Amniotic stem cell (primary cell): ENCODE measurements at places on chromosomes 16 and 17.

DNA sequence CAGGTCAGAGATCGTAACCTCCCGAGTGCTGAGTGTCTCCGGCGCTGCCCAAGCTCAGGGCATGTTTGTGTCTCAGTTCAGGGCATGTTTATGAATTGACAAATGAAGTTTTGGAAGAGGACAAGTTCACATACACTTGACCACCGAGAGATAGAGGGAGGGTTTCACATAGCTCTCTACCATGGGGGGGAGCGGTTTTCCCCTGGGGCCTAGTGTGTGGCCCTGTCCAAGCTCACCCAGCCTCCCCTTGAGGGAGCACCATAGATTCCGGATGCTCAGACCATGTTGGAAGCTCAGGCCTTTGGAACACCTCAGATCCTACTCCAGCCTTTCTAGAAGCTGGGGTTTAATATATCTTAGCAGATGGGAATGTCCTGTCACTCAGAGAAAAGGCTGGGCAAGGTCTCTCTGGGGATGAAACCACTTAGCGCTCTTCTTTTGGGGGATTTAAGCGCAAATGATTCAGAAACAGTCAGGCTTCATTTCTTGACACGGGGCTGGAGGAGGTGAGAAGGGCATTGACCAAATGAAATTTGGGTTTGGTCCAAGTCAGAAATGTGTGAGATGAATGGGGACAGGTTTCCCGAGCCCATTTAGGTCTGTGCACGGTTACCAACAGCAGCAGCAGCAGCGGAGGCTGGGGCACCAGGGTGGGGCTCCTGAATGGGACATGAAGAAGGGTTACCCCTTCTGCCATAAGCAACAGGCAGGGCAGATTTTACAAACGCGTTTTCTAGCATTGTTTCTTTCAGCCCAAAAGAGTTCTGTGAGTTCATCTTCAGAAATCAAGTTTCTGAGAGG is 96.6 kb downstream of the METRNL start:
- DNase-seq = no peak

DNA sequence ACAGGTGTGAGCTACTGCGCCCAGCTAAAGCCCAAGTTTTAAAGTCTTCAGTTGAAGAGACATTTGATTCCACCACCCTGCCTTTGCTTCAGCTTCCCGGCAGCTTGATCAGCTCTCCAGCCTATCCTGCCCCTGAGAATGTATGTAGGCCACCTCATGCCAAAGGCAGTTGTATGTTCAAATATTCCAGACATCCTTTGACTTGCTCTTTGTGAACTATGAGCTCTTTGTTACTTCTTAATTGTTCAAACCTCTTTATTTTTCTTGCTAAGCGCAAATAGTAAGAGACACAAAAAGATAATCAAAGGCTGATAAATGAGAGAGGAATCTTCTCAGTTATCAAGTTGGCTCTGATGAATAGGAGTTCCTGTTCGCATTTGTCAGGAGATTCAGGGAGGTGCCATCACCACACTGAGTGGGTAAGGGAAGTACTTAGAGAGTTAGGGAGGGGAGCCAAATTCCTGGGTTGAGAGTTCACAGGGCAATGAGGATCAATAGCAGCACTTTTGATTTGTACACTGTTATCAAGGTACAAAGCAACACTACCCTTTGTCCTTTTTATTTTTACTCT is 32.0 kb upstream of the SUPT4H1 start:
- no peak for DNase-seq

- no peak for DNase-seq
Measured at GRCh38 chr17:81885869-81886548, 5.4 kb downstream of the ALYREF start.

DNA sequence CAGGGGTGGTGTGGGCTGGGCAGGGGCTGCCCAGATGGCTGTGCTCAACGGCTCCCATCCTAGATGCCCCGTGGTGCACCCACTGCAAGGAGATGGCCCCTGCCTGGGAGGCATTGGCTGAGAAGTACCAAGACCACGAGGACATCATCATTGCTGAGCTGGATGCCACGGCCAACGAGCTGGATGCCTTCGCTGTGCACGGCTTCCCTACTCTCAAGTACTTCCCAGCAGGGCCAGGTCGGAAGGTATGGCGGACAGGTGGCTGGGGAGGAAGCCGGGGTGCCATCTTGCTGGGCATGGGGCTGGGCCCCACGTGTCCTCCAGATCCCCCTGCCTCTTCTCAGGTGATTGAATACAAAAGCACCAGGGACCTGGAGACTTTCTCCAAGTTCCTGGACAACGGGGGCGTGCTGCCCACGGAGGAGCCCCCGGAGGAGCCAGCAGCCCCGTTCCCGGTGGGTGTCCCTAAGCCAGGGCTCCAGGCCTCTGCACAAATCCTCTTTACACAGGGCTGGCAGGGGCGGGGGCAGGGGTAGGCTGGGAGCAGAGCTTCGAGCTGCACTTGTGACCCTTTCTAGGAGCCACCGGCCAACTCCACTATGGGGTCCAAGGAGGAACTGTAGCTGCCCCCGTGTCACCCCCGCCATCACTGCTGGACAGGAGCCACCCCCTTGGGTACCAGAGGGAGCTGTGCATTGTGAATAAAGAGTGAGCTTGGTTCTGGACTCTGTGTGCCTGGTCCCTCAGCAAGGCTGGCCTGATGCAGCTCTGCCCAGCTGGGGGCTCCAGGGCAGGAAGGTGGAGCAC is 3.7 kb downstream of the PDIA2 start:
- DNase-seq = no peak

DNA sequence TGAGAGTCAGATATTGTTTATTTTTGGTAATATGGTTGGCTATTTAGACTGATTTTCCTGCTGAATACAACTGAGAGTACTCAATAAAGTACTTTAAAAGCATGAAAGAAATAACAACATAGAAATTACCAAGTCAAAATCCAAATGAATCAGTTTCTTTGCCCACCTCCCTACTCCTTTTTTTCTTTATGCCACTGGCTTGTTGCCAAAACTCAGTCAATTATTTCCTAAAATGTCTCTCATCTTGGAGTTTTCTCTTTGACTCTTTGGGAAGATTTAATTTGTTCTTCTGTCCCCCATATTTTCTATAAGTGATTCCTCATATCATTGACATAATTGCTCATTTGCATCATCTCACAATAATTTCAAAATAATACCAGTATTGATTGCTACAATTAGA is 2.6 kb upstream of the OMG start:
- DNase-seq = no peak

GRCh38 chr17:66786107-66786506 is 48.8 kb upstream of the CACNG5 start:
- no peak for DNase-seq

- no peak for DNase-seq
Measured at GRCh38 chr17:41937970-41938954, 7.8 kb downstream of the ODAD4 start.

DNA sequence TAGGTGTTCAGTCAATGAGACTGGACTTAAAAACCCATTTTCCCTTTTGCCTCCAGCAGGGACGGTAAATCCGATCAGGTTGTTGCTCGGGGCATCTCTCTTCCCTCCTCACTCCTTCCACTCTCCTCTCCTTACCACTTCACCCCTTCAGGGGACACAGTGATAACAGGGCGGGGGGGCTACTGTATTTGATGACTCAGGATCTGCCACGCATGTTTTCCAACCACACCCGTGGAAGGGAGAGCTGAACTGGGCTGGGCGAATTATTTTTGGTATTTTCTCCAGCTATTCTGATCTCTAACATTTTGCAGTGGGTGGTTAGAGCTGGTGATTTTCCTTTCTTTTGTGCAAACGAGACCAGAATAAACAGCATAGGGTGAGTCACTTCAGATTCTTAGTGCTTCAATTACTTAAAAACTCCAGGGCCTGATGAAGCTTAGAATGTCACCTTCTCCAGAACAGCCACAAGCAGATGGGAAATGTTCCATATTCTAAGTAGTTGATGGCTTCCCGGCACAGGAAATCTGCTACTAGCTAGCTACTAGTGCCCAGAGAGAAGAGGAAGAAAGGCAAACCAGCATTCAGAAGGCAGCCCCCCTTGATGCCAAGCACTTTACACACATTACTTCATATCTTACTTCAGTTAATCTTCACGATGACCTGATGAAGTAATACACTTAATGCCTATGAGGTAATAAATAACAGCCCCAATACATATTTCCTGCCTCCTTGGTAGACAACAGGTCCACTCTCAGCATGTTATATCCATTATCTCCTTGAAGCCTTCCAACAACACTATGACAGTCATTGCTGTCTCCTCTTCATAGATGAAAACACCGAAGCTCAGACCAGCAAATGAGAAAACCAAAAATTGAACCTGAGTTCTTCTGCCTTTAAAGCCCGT is 74.1 kb downstream of the ASIC2 start:
- DNase-seq = no peak

DNA sequence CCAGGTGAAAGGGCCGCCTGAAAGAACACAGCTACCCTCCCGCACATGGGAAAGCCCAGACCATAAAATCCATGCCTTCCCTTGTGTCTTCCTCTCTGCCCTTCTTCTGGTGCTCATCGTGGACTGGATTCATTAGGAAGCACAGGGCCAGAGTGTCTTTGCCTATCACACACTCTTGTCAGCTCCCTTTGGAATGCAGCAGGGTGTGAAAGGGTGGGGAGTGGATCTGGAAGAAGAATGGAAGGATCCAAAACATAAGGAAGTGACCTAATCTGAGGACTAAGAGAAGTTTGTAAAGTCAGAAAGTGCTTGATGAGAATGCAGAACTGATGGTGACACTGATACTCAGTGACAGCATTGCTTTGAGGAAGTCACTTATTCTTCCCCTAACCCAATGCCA is 1147.3 kb upstream of the GOT2 start:
- no peak for DNase-seq

- no peak for DNase-seq
Measured at GRCh38 chr17:74270333-74270732, 3.7 kb upstream of the DNAI2 start.

GRCh38 chr17:64498308-64499203 is 1.7 kb upstream of the POLG2 start:
- no peak for DNase-seq

GRCh38 chr17:29640981-29641642 is 18.4 kb upstream of the CORO6 start:
- DNase-seq = no peak

DNA sequence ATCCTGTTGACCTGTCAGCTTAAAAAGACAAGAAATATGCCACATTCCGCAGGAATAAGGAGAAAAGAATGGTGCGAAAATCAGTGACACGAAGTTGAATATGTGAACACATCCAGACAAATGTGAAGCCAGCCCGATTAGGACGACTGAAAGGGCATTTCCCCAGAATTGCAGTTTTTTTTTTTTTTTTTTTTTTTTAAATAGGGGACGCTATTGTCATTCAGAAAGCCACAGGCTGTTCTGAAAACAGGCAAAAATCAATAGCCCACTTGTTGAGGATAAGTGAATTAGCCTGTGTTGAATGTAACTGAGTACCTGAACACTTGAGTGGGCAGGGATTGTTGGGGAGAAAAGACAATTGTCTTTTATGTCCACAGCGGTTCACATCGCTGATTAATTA is 507.1 kb downstream of the WWOX start:
- DNase-seq = no peak

DNA sequence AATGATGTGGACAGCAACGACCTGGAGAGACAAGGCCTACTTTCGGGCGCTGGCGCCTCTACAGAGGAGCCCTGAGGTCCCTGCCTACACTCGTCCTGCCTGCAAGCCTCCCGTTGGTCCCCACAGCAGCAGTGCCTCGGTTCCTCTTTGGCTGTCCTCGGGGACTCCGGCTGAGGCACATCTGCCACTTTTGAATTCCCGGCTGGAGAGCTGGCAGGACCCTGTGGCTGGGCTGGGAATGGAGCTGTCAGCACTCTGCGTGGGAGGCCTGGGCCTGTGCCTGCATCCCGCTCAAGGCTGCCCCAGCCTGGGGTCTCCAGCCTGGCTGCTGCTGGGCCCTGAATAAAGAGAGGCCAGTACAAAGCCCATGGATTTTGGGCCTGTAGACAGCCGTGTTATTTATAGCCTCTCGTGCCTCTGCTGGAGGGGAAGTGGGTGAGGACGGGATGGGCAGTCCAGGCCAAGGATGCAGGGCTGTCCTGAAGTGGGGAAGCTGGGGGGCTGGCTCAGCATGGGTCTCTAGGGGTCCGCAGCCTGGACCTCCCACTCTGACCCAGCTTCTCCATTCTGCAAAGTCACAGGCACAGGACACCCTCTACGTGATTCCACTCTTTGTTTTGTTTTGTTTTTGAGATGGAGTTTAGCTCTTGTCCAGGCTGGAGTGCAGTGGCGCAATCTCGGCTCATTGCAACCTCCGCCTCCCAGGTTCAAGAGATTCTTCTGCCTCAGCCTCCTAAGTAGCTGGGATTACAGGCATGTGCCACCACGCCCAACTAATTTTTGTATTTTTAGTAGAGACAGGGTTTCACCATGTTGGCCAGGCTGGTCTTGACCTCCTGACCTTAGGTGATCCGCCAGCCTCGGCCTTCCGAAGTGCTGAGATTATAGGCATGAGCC is 10.6 kb upstream of the SPNS2 start:
- no peak for DNase-seq

- no peak for DNase-seq
Measured at GRCh38 chr17:73669771-73670170, 25.5 kb upstream of the SDK2 start.

DNA sequence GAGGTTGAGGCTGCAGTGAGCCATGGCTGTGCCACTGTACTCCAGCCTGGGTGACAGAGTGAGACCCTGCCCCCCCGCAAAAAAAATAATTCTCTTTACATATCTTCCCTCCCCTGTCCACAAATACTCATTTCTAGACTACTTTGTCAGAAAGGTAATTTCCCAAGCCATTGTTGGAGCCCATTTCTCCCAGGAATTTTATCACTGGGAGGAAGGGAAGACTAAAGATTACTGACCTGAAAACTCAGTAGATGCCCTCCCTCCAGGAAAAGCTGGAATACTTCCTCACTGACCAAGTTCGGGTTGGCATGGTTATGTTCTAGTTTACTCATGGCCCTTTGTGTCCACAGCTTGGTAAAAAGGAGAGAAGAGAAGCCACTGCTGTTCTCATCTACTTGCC is 4.1 kb downstream of the CALCOCO2 start:
- DNase-seq = no peak

GRCh38 chr17:9021158-9021991 is at the start of gene NTN1:
TSS of gene NTN1 (plus strand) at chr17:9021510. CDS start at chr17:9022374, 864 bp downstream.
- DNase-seq = peak; percentile 5

GRCh38 chr16:72137380-72138063 is 34.4 kb downstream of the PMFBP1 start:
- DNase-seq = no peak

- DNase-seq = no peak
Measured at GRCh38 chr17:16297367-16298139, 55.7 kb downstream of the CENPV start.

GRCh38 chr17:41977991-41978390 is 11.4 kb downstream of the CNP start:
- DNase-seq = no peak

- no peak for DNase-seq
Measured at GRCh38 chr17:80272366-80272765, 11.7 kb downstream of the RNF213 start.

GRCh38 chr17:79621151-79621943 is 10.5 kb upstream of the RBFOX3 start:
- no peak for DNase-seq

GRCh38 chr17:35132099-35132498 is 10.0 kb downstream of the NLE1 start:
- DNase-seq = no peak

DNA sequence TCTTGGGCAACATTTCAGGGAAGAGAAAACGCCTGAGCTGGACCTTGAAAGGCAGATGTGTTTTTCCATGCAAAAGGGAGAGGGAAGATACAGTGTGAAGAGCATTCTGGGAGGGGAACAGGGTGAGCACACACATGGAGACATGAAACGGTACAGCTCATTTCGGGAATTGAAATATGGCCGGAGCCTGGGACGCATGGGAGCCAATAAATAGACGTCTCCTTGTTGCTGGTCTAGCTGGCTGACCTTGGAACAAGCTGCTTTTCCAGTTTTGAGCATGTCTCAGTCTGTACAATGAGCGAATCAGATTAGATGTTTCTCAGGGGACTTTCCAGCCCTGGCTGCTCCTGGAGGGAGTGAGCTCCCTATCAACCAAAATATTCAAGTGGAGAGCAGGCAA is 63.6 kb downstream of the ASIC2 start:
- no peak for DNase-seq
